ACHN (cell line): ENCODE measurements at places on chromosomes 12 and 14.

DNA sequence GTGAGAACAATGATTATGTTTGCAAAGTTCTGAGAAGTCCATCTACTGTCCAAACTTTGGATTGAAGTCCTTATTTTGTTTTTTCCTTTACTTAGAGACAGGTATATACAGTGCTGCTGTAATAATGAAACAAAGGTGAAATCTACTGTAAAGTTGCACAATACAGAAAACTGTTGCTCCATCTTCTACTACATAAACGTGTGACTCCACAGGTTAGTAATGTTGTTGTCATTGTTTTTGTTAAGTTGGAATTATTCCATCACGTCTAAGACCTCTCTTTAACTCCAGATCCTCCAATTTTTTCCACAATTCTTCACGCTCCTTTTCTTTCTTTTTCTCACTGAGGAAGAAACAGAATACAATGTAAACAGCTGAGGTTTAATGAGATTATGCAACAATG is 57.0 kb upstream of the GPHB5 start:
- DNase-seq: no peak

DNA sequence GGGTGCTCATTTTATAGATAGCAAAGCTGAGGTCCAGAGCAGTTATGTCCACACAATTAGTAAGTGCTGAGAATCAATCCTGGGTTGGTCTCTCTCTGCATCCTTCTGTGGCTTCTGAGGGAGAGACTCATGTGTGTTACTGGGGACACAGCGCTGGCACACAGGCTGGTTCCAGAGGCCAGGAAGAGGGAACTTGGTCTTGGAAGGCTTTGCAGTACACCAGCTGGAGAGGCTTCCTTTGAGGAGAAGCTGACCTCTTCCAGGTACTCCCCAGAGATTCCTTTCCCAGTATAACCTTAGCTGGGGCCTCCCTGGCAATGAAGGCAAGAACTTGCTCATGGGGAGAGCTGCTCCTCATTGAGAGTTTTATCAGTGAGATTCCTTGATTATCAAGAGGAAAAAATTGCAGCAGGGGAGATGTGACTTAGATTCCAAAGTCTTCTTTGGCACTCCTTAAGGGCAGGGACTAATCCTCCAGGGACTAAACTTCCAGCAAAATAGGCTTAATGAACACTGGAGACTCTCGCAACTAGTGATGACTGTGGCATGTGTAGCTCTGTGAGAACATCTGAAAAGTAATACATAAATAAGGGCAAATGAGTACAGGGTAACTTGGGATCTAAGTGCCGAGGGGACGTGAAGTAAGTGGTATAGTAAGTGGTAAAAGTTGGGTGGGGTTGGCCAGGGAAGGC is 13.9 kb upstream of the KRT80 start:
- DNase-seq: no peak

GRCh38 chr14:104601786-104602185 is 2.8 kb downstream of the TMEM179 start:
- no peak for DNase-seq

DNA sequence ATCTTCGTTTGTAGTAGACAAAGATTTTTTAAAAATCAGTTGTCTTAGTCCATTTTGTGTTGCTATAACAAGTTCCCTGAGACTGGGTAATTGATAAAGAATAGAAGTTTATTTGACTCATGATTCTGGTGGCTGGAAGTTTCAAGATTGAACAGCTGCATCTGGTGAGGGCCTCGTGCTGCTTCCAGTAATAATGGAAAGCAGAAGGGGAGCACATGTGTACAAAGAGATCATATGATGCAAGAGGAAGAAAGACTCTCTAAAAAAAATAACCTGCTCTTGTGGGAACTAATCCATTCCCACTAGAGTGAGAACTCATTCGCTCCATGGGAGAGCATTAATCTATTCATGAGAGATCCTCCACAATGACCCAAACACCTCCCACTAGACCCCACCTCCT is 24.8 kb downstream of the MUCL1 start:
- DNase-seq: no peak

- no peak for DNase-seq
These were observed 52.8 kb downstream of the FRMD6 start for GRCh38 chr14:51704545-51704944.

DNA sequence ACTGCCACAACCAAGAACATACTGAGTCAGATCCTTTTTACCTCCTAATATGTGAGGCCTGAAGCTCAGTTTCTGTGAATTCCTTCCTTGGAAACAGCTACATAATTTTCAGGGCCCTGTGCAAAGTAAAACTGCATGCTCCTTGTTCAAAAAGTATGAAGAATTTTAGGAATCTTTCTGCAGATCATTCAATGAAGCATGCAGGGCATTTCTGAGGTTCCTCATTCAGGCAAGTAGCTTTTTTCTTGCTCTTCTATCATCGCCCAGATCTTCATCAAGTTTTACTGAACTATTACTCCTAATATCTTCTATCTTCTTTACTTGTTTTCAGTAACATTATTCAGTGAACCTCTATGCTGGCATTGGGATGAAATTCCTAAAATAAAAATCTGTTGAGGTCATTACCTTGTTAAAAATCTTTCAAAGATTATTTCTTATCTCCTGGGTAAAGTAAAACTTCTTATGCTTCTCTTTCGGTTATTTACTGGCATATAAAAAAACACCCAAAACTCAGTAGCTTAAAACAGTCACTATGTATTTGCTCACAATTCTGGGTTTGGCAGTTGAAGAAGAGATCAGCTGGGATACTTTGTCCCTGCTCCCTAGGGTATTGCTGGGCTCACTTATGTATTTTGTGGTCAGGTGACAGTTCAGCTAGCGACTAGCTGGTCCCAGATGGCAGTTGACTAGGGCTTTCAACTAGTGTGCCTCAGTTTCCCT is 42.6 kb upstream of the KRR1 start:
- DNase-seq: peak; percentile 45

GRCh38 chr14:68970038-68970612 is 9.0 kb downstream of the ACTN1 start:
- no peak for DNase-seq

DNA sequence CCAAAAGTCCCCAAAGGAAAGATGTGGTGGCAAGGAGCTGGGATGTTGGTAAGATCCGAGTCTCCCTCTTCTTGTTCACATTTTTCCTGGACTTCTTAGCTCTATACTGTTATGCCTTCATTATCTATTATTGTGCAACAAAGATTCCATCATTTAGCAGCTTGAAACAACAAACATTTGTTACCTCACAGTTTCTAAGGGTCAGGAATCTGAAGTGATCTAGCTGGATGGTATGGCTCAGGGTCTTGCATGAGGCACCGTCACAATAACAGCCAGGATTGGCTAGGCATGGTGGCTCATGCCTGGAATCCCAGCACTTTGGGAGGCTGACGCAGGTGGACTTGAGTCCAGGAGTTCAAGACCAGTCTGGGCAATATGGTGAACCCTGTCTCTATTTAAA is 51.1 kb upstream of the KRAS start:
- DNase-seq: no peak
